ENCODE measurements at places on chromosomes 6 and 20. TPM values are rescaled to one million over a fixed set of nuclear protein-coding genes. Genes with fewer than 3 reads are reported as not detected.

Gene PRSS16
- not detected for total RNA-seq

Gene RUNX2
- total RNA-seq: 0.70 TPM

Gene AKAP7
- total RNA-seq: 12.0 TPM

Gene STAU1
- total RNA-seq: 21.8 TPM

Gene TRPC4AP
- total RNA-seq: 41.1 TPM

Gene BRPF3
- total RNA-seq: 12.5 TPM

Gene SLC22A2
- total RNA-seq: not detected

Gene CHRNA4
- total RNA-seq: not detected

Gene PKIG
- total RNA-seq: 110 TPM

Gene SLC35D3
- total RNA-seq: not detected

Gene PARD6B
- 0.23 TPM for total RNA-seq

Gene GPR63
- total RNA-seq: 0.08 TPM

Gene MMP24OS
- 10.9 TPM for total RNA-seq

Gene NRN1
- 8.7 TPM for total RNA-seq

Gene TMEM74B
- total RNA-seq: not detected

Gene EDN1
- 2.3 TPM for total RNA-seq

Gene GTF3C6
- total RNA-seq: 32.1 TPM

Gene CDKAL1
- total RNA-seq: 14.2 TPM

Gene TRIM38
- total RNA-seq: 6.8 TPM

Gene RBM24
- total RNA-seq: 12.9 TPM

Gene WDR46
- total RNA-seq: 112 TPM

Gene ZNF165
- 0.30 TPM for total RNA-seq

Gene ADGRF1
- total RNA-seq: not detected

Gene PDE10A
- total RNA-seq: 1.9 TPM

Gene PXT1
- total RNA-seq: 0.08 TPM

Gene NUP153
- total RNA-seq: 11.5 TPM

Gene CST4
- not detected for total RNA-seq

Gene TP53TG5
- total RNA-seq: 0.12 TPM

Gene TSPO2
- not detected for total RNA-seq

Gene SSTR4
- not detected for total RNA-seq

Gene KHDC3L
- not detected for total RNA-seq

Gene NTSR1
- under 0.01 TPM for total RNA-seq

Gene ECHDC1
- 36.5 TPM for total RNA-seq

Gene ARFGEF3
- total RNA-seq: under 0.01 TPM

Gene LY6G6C
- total RNA-seq: not detected

Gene HLA-DQB1
- total RNA-seq: not detected

Gene GSTA3
- not detected for total RNA-seq

Gene RAET1G
- 3.3 TPM for total RNA-seq

Gene CRISP3
- not detected for total RNA-seq

Gene TENT5A
- 42.2 TPM for total RNA-seq

Gene RBPJL
- total RNA-seq: not detected

Gene C6orf58
- total RNA-seq: not detected

Gene OR2H1
- total RNA-seq: not detected

Gene KCNB1
- total RNA-seq: 0.12 TPM

Gene NAA20
- 34.4 TPM for total RNA-seq
